ENCODE measurements at places on chromosomes 1 and 21.

- DNase-seq: no peak
Observed at GRCh38 chr1:244782056-244782455, 53.4 kb upstream of the COX20 start.

- no peak for DNase-seq
Observed at GRCh38 chr1:225660544-225660946, 7.6 kb upstream of the ENAH start.

GRCh38 chr1:3620708-3621107, 4.1 kb upstream of the TPRG1L start:
- DNase-seq: no peak

- no peak for DNase-seq
Observed at GRCh38 chr1:193919827-193920226, 733.4 kb upstream of the B3GALT2 start.

DNA sequence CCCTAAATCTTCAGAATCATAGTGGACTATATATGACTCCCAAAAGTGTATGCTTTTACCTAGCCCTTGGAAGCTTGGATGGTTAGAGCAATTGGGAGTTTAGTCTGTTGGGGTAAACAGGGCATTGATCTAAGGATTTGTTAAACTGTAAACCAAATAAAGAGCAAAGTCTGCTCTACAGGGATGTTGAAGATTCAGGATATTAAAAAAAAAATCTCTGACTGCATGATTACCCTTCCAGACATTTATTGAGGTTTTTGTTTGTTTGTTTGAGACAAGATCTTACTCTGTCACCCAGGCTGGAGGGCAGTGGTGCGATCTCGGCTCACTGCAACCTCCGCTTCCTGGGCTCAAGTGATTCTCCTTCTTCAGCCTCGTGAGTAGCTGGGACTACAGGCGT, 31.6 kb downstream of the PBX1 start:
- DNase-seq: no peak

GRCh38 chr1:174297351-174297750, 138.0 kb downstream of the RABGAP1L start:
- no peak for DNase-seq

DNA sequence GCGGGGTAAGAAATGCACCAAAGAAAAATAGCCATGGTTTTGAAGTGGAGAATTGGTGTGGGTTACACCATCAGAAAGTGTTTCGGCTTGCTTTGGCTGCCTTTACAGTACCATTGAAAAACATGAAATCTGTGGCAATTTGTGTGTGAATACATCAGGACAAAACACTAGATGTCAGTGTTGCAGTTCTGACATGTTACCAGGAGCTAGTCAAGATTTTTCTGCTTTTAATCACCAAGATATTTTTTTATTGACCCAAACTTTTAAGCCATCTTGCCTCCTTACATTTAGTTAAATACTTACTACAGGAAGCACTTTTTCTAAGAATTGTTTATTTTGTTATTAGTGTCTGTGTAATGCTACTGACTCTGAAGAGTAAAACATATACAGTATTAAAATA, 14.3 kb downstream of the RRP15 start:
- no peak for DNase-seq

- no peak for DNase-seq
Observed at GRCh38 chr1:118898712-118899111, 89.4 kb downstream of the TBX15 start.

DNA sequence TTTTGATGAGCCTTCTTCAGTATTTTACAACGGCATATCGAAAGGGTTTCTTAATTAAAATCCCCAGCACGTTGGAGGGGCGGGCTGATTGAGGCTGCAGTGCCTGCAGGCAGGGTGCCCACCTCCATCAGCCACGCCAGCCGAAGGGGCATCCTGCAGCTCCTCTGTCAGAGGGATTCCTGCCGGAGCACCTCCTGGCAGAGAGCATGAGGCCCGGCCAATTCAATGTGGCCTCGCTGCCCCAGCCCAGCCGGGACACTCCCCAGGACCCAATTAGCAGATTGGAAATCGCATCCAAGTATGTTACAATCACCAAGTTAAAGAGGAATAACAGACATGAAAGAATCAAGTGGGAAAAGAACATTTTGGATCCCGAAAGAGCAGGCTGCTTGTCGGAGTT, 216.6 kb downstream of the ST6GALNAC3 start:
- DNase-seq: no peak

GRCh38 chr21:31397515-31397926, 53.5 kb upstream of the TIAM1 start:
- DNase-seq: no peak

- no peak for DNase-seq
Observed at GRCh38 chr21:46596201-46596600, 8.7 kb downstream of the S100B start.

- DNase-seq: no peak
Observed at GRCh38 chr1:109625601-109626560, 6.2 kb downstream of the AMPD2 start.

- DNase-seq: no peak
Observed at GRCh38 chr1:1835546-1835945, 55.3 kb downstream of the GNB1 start.

DNA sequence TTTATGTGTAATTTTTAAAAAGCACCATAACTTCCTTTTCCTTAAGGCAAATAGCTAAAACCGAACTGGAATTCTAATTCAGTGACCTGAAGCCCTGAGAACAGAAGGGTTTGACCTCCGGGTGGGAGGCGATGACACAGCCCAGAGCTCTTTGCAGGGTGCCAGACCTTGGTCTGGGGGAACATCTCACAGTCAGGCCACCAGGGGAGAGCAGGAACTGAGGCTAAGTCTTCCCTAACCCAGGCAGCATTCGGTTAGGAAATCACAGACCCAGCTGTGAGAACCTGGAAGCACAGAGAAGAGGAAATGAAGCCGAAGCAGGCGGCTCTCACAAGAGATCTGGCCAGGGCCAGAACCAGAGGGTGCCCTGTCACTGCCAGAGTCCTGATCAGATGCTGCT, 444.8 kb downstream of the TTLL7 start:
- no peak for DNase-seq

DNA sequence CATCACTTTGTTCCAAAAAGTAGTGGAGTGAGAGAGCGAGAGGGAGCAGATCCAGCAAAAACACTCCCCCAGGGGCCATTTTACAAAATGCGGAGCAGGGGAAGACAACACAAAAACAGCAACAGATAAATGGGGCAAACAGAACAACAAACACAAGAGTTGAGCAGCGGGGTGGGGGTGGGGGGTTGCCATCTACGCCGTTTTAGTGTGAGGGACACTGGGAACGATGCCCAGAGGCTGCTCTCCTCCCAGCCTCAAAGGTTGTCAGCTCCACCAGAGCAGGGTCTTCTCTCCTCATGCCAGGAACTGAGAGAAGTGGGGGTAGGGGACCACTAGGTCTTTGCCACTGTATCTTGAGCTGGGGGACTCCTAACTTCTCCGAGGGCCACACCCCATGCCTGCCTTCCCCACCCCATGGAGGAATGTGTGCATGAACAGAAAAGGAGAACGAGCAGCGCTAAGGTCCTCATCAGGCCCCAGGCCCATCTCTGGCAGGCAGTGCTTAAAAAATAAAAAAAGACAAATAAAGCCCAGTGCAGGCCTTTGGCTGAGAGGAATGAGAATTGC, 1.3 kb upstream of the PBXIP1 start:
- no peak for DNase-seq

DNA sequence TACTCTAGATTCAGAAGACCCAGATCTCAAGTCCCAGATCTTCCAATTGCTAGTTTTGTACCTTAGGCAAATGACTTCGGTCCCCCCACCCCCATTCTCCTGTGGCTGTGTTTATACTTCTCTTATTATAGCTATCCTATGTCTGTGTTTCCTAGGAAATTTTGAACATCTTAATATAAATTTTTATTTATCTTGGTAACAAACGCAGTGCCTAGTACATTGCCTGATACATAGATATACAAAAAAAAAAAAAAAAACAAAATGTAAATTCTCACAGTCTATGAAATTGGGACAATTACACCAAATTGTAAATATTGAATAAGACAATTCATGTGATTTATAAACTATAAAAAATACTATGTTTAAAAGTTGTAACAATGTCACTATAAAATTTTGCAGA, 84.1 kb upstream of the SLC44A3 start:
- no peak for DNase-seq

GRCh38 chr1:212607206-212607912, 1.2 kb upstream of the ATF3 start:
- no peak for DNase-seq

DNA sequence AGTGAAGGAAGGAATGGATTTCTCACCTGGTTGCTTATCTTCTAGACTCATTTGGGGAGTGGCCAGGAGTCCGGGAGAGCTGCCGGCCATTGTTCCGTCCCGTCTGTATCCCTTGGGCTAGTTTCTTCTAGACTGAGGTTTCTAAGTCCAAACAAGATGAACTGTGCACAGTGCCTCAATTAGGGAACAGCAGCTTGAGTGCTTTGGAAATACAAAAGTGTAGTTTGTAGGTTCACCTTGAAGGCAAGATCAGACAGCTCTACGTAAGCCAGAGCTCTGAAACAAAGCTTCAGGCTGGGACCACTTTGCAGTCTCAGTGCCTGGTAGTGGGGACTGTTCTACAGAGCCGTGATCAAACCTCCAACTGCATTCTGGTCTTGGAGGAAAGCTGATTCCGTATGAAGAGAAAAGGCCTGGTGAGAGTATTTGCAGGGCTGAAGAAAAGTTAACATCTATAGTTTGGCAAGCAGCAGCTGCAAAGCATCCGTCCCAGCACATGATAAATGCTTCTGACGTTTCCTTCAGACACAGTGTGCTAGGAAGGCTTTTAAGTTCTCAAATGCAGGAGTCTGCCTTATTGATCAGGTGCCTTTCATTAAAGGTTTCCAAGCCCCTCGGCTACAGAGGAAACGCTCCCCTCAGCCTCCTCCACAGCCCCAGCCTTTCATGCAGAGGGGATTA, 432.8 kb downstream of the KIF26B start:
- DNase-seq: no peak

DNA sequence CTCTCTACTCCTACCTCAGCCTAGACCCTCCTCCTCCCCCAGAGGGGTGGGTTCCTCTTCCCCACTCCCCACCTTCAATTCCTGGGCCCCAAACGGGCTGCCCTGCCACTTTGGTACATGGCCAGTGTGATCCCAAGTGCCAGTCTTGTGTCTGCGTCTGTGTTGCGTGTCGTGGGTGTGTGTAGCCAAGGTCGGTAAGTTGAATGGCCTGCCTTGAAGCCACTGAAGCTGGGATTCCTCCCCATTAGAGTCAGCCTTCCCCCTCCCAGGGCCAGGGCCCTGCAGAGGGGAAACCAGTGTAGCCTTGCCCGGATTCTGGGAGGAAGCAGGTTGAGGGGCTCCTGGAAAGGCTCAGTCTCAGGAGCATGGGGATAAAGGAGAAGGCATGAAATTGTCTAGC, 21.6 kb upstream of the VPS13D start:
- no peak for DNase-seq

- no peak for DNase-seq
Observed at GRCh38 chr1:153506831-153507413, 28.9 kb downstream of the S100A6 start.

DNA sequence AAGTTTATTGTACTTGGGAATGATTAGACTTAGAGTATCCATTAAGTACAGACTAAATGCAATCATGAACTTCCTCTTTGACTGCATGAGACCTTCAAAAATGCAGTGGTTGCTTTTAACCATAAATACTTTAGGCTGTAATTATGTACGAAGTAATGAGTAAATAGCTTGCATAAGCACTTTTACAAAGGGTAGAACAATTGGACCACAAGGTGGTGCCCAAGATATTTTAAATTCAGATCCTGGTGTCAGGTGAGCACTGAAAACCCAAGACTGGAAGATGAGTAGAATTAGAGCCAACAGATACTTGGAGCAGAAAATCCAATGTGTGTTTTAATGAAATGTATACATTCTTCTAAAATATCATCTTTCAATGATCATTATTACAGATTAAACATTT, 43.4 kb upstream of the RHOU start:
- DNase-seq: no peak

DNA sequence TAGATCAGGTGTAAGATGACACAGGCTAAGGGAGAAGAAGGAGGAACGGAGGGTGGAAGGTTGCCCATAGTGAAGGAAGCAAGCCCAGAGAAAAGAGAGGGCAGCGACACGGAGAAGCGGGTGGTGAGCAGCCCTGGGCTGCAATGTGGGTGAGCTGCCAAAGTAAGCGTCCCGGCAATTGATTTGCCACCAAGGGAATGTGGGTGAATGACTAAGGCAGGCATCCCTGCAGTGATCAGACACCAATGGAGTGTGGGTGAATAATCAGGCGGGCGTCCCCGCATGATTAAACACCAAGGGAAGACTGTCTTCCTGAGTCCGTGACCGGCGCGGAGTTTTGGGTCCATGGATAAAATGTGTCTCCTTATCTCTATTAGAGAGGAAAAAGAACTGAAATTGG, 79.6 kb downstream of the UCHL5 start:
- DNase-seq: no peak

- no peak for DNase-seq
Observed at GRCh38 chr1:183562701-183563100, 27.6 kb downstream of the NCF2 start.

- no peak for DNase-seq
Observed at GRCh38 chr1:224502459-224503160, 68.0 kb upstream of the WDR26 start.

GRCh38 chr1:190399233-190399632, 78.4 kb downstream of the BRINP3 start:
- no peak for DNase-seq

DNA sequence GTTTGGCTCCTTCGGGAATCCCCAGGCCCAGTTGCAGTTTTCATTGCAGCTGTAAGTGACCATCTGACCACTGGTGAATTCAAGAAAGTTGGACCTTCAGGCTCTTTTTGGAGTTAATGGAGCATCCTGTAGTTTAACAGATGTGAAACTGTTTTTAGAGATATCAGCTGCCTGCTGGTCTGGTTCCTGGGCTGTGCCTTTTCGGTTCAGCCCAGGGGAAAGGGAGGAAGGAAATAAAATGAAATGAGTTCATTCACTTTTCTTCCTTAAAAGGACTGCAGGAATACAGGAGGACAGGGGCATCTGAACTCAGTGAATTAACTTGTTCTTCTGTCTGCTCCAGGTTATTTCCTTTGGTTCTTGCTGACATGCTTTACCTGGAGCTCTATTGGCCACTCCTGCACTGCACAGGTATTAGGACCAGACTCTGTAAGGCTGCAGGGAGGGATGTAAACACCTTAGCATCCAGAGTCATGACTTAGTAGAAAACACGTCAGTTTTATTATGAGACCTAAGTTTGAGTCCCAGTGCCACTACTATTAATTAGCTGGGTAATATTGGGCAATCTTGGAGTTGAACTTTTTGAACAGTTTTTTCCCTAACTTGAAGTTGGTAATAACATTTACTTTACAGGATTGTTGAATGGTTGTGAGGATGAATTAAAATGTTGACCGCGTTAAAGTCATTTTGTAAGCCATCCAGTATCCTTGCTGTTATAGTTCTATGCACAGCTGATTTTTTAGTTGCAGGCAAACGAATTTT, 83.6 kb downstream of the LRRC8D start:
- no peak for DNase-seq

DNA sequence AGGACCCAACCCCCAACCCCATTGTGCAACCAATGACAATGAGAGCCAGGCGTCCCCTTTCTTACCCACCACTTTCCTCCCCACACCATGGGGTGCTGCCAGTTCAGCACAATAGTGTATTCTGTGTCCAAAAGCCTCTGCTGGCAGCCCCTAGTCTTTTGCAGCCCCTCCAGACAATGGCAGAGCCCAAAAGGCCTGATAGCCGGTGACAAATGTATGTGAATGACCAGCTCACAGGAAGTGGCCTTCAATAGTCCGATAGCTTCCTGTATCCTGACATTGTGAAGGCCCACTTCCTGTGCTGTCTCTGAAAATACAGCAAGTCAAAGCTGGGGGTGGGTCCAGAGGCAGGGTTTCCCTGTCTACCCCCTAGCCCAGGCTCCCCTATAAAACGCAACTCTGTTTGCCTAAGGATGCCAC, 16.6 kb downstream of the SMIM12 start:
- no peak for DNase-seq

GRCh38 chr1:174940646-174941175, 59.0 kb upstream of the CACYBP start:
- no peak for DNase-seq

Data from activated CD4-positive, alpha-beta T cell treated with anti-CD3 and anti-CD28 coated beads for 1 hour (primary cell).